ENCODE measurements at places on chromosomes 2 and 18.

DNA sequence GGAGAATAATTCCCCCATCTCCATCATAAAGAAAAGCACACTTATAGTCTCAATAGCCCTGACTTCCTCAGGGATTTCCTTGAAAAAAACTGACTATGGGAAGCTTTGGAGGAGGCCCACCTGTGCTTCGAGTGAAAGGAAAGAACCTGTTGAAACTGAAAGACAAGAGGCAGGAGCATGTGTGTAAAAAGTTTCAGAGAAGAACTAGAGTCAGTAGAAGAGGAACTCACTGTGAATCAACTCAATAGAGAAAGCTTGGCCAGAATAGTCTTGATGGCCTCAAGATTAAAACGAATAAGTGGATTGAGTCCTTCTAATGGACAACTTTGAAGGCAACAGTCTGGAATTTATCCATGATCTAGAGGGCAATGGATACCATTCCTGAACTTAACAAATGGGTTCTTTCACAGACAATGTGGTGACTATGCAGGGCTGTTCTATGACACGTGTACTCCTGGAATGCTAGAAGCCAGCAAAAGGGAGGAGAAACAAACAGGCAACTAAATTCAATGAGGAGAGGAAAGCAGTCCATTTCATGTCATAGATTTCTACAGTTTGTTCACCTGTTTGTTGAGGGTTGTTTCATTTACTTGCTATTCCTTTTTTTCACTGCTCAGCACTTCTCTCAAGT is 442.3 kb downstream of the GRB14 start:
- DNase-seq: no peak

DNA sequence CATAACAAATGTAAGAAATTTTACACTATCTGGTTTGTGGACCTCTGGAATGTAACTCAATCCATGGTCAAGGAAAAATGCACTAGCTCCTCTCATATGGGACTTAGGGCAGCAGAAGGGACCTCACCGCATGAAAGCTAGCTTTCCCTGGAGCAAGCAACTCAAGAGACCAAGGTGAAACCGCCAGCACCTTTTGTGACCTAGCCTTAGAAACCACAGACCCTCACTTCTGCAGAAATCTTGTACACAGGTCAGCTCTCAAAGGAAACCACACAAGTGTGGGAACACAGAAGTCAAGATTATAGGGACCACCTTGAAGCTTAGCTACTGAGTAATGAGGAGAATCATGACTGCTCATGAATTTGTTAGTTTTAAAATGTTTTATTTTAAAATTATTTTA is 222.5 kb downstream of the DLGAP1 start:
- no peak for DNase-seq

DNA sequence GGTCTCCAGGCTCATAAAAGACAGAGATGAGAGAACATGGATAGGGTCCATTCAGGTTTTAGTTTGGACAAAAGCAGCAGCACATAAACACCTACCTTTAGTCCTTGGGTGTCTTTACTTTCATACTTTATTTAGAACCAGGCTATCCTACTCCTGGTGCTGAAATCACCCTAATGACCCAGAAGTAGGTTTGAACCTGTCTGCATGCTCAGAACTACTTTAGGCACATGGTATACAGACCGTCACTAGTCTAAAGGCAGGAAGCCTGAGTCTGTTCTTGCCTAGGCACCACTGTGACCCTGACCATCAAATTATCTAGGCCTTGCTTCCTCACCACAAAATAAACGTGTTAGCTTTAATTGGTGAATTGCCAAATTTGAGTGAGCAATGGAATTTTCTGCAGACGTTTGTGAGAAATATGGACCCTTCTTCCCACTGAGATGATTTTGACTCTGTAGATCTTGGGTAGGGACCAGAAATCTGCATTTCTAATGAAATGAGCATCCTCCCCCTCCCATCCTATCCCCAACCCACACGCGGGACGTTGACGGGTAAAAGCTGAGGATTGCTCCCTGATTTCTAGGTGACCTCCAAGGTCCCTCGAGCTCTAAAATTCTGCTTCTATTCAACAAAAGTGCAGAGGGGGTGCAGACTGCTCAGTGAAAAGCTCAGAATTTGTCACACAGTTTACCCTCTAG is 75.1 kb downstream of the PLEKHM3 start:
- DNase-seq: no peak

DNA sequence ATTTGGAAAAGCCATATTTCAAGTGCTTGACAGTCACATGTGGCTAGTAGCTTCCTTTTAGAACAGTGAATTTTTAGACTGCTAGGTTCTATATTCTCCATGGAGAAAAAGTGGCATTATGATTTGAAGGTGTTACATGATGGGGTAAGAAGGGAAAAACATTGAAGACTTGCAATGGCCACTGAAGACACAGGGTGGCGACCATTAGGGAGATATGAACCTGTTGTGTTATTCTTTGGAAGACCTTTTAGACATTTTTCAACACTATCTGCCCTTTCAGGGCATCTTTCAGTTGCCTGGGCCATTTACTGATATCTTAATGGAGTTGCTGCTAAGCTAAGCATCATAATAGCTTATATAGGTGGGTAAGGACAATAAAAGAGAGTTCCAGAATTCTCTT is 1387.2 kb downstream of the SUCLG1 start:
- DNase-seq: no peak
